ENCODE measurements at places on chromosomes 6 and 20.
A peak's percentile ranks its signal among the peaks of the same experiment; 100 is the strongest.

DNA sequence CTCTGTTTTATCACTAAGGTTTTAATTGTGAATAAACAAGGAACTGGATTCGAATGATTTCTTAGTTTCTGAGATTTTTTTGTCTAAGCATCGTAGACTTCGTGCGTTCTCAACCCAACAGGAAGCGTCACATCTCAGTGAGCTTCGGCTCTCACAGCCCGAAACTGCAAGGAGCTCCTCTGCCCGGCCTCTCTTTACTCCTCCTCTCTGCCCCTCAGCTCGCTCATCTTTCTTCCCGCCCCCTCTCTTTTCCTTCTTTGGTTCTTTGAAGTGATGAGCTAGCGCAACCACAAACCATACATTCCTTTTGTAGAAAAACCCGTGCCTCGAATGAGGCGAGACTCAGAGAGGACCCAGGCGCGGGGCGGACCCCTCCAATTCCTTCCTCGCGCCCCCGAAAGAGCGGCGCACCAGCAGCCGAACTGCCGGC, 480 bp upstream of the NT5E start:
- peak; percentile 88 for DNase-seq

- no peak for DNase-seq
Measured at GRCh38 chr6:170404697-170405096, 98.1 kb downstream of the FAM120B start.

GRCh38 chr6:100724696-100725095, 156.4 kb downstream of the ASCC3 start:
- DNase-seq, result peak; percentile 11

- no peak for DNase-seq
Measured at GRCh38 chr20:46991880-46992639, 97.4 kb downstream of the EYA2 start.

DNA sequence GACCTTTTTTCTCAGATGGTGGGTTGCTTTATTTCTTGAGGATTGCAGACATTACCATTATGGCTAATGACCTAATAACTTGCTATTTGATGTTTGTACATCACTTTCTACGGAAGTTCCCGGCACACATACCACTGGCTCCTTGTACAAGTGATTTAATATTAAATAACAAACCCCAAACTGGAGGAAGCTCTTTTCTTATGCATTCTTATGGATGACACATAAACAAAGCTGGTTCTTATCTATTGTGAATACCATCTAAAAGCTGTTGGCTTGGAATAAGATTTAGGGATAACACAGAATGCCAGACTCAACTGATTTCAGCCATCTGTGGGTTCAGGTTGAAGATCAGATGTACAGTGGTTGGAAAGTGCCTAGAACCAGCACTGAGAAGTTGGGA, 272.6 kb downstream of the TSHZ2 start:
- DNase-seq, result peak; percentile 9

GRCh38 chr6:156279261-156279969, 497.8 kb upstream of the ARID1B start:
- no peak for DNase-seq

DNA sequence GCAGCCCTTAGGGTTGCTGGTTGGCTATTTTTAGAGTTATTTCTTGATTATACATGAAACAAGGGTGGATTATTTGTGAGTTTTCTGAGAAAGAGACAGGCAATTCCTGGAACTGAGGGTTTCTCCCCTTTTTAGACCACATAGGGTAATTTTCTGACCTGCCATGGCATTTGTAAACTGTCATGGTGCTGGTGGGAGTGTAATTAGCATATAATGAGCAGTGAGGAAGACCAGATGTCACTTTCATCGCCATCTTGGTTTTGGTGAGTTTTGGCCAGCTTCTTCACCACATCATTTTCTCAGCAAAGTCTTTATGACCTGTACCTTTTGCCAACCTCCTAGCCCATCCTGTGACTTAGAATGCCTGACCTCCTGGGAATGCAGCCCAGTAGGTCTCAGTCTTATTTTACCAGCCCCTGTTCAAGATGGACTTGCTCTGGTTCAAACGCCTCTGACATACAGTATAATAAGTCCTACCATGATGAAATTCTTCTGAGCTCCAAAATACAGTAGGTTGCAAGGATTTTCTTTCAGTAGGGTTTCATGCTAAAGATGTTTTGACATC, 117.1 kb downstream of the ISM1 start:
- DNase-seq, result no peak

GRCh38 chr6:54071821-54072340, 39.4 kb upstream of the MLIP start:
- DNase-seq, result peak; percentile 42

DNA sequence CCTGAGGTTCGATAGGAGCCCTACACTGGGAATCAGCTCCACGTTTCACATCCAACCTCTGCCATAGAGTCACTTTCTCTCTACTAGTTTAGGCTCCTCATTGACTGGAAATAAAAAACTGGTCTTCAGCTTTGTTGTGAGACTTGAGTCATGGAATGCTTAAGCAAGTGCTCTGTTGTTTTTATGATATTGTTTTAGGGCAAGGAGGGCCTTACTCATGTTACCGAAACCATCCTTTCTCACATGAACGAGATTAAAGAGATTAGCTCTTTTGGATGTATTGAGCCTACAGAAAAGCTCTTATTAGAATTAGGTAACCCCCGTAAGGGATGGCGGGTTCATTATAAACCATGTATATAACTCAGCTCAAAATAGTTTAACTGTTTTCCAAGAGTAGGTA, 6.9 kb upstream of the MOCS1 start:
- no peak for DNase-seq

GRCh38 chr6:157157258-157157657, 166.1 kb downstream of the TMEM242 start:
- DNase-seq, result no peak

DNA sequence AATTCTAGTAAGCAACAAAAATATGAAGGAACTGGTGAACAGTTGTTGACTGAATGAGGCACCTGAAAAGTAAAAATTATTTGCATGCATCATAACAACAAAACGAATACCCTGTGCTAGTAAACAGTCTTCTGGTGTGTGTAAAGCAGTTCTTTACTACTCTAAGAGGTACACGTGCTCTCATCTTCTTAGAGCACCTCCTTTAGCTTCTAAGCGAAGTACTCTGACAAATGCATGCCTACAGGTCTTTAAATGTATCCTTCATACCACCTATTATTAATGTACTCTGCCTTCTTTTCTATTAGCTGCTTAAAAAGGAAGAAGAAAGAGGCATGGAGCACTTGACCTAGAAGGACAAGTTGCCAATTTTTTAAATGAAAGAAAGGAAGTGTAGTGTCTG, 32.2 kb upstream of the MYB start:
- DNase-seq, result no peak

GRCh38 chr6:845566-845965, 152.6 kb upstream of the EXOC2 start:
- no peak for DNase-seq

GRCh38 chr6:148761527-148762011, 14.7 kb downstream of the UST start:
- peak; percentile 43 for DNase-seq

GRCh38 chr6:122726649-122727048, 52.9 kb upstream of the FABP7 start:
- peak; percentile 23 for DNase-seq

DNA sequence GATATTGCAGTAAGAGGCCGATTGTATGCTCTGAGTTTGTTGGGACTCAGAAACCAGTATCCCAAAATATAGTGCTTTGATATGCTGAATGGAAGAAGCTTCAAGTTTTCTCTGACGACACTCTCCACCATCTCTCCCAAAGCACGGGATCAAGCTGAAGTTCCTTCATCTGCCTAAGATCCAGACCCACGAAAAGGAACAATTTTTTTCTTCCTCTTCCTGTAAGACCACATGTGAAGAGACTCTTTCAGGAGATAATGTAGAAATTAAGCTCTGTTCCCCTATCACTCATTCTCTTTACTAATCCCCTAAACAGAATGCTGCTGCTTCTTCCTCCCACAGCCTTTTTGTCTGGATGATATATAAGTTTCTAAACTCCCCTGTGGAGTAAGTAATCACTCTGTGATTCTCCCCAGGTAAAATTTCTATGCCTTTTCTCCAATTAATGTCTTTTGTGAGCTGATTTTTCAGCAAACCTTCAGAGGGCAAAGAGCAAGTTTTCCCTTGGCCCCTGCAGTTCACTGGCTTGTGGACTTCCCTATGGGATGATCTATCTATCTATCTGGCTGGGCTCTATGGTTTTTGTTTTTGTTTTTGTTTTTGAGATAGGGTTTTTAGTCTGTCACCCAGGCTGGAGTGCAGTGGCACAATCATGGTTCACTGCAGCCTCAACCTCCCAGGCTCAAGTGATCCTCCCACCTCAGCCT, 13.5 kb upstream of the PNRC1 start:
- no peak for DNase-seq

DNA sequence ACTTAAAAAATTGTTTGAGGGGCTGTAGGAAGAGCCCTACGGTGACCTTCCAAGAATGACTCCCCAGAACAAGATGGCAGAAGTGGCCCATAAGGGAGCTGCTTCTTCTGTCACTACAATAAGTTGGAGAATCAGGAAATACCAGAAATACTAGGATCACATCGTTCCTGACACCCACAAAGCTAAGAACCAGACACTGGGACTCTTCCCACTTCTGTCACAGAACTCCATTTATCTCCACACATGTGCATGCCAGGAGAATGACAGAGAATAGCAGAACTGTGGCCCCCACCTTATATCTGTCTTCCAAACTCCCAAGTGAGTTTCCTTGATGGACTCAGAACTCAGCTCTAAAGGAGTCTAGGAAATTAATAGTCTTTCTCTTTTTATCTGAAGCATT, 54.6 kb upstream of the UBR2 start:
- DNase-seq, result peak; percentile 13

- DNase-seq, result peak; percentile 87
Measured at GRCh38 chr6:105192707-105193465, 13.1 kb upstream of the POPDC3 start.

DNA sequence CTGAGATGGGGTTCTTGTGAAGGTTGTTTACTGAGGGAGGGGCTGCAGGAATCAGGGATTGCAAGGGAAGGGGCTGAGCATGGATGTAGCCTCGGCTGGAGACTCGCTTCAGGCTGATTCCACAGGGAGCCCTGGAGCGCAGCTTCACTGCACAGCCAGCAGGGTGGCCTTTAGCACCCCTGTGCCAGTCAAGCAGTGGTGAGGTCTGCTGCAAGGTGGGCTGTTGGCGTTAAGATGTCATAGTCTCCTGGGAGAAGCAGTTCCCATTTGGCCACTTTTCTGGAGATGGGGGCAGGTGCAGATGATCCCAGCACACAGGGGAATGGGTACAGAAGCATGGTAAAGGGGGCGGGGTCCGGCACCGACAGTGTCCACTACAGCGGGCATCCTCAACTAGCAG, 126.3 kb downstream of the TOX2 start:
- DNase-seq, result no peak

- no peak for DNase-seq
Measured at GRCh38 chr6:22027040-22027725, 269.7 kb downstream of the PRL start.

GRCh38 chr6:81787313-81788068, 35.0 kb upstream of the TENT5A start:
- peak; percentile 48 for DNase-seq

- no peak for DNase-seq
Measured at GRCh38 chr20:22626496-22626895, 42.1 kb upstream of the FOXA2 start.

- DNase-seq, result no peak
Measured at GRCh38 chr6:52251113-52251512, 6.8 kb upstream of the IL17F start.

GRCh38 chr6:168712993-168713392, 272.0 kb downstream of the SMOC2 start:
- no peak for DNase-seq

DNA sequence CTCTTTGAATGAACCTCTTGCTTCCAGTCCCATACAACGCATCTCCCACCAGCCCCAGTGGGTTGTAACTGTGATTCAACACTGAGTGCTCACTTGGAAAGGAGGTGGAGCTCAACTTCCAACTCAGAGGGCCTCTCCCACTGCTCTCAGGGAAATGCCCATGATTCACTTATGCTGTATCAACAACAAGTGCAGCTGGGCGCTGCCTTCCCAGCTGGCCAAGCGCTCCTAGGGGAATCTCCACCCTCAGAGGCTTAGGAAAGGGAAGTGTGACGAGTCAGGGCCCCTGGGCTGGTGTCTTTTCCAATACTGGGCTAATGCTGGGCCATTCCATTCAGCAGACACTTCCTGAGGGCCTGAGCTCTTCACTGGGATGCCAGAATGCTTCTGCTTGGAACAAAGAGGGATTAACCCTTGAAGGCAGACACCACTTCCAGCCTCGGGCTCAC, 8.1 kb upstream of the OCSTAMP start:
- DNase-seq, result peak; percentile 70

All from fibroblast of upper back skin (primary cell).